ENCODE measurements at places on chromosomes 1 and 21.

DNA sequence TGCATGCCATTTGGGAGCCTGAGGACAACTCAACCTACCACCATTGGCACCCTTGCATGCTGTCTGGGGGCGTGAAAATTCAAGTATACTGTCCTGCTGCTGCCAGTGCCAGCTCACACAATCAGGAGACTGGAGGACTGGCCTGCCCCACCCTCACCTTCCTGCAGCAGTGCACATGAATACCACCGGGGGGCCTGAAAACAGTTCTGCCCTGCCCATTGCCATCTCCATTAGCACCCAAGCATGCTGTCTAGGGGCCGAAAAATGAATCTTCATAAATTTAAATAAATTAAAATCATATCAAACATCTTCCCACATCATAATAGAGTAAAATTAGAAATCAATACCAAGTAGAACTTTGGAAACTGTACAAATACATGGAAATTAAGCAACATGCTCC, 322.1 kb upstream of the TMPRSS15 start:
- no peak for DNase-seq

GRCh38 chr1:234726359-234726943, 116.5 kb upstream of the IRF2BP2 start:
- no peak for DNase-seq

DNA sequence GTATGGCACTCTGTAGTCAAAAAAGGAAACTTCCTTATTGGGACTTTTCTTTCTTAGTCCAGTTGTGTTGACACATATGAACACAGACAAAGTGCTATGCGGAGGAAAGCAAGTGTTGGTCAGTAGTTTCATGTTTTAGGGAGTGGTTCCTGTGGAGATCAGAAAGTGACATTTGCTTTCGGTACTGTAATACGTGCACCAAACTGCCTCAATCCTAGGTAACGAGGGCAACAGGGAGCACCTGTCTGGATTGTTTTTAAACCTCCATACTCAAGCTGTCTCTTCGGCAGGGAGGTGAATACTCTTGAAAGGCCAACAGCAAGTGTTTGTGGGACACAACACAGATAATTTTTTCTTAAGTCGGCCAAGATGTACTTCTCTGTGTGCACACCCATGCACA, 9.1 kb downstream of the RHOU start:
- no peak for DNase-seq

DNA sequence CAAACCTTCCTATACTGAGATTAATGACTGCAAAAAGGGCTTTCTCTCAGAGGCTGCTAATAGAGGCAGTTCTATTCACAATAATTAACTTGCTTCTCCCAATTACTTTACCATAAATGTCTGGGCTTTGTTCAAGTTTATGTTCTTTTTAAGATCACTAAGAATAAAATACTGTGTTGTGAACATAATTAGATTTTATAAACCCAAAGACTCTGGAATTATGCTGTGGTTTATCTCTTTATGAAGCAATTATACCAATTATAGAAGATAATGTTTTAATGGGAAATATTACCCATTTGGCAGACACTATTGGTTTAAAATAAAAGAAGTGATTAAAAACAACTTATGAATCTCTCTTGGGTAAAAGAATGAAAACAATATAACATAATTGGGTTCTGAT, 43.5 kb upstream of the IL12RB2 start:
- no peak for DNase-seq

GRCh38 chr1:104991702-104992101, 1242.0 kb downstream of the AMY1C start:
- DNase-seq, result no peak

Measured in activated CD4-positive, alpha-beta T cell treated with anti-CD3 and anti-CD28 coated beads, Interleukin-2, amount 10 ng/mL, durations not matched to agents 7 days and 5 days (primary cell).